ENCODE measurements at places on chromosomes 3 and 15. TPM values are rescaled to one million over a fixed set of nuclear protein-coding genes. Genes with fewer than 3 reads are reported as not detected.

The BOC gene
- 2.8 TPM for total RNA-seq

GRCh38 chr3:69322158-69322509 lies 63.8 kb downstream of the FRMD4B start:
- H3K27ac ChIP-seq: no peak overlapping the region
- H3K4me1 ChIP-seq: no peaks in the 10 kb centered on the region
- no peaks in the 10 kb centered on the region for H3K27me3 ChIP-seq
- DNase-seq: no peak
- H3K36me3 ChIP-seq: no peaks in the 10 kb centered on the region

- H3K27me3 ChIP-seq: no peaks in the 10 kb centered on the region
- H3K4me3 ChIP-seq: no peak overlapping the region
- no peaks in the 10 kb centered on the region for H3K36me3 ChIP-seq
- DNase-seq: no peak
- H3K4me1 ChIP-seq: no peaks in the 10 kb centered on the region
These were observed 885.4 kb downstream of the PDCD6IP start for GRCh38 chr3:34683851-34684250.

The STAC gene
- 29.1 TPM for total RNA-seq

The PIERCE2 gene
- not detected for total RNA-seq

DNA sequence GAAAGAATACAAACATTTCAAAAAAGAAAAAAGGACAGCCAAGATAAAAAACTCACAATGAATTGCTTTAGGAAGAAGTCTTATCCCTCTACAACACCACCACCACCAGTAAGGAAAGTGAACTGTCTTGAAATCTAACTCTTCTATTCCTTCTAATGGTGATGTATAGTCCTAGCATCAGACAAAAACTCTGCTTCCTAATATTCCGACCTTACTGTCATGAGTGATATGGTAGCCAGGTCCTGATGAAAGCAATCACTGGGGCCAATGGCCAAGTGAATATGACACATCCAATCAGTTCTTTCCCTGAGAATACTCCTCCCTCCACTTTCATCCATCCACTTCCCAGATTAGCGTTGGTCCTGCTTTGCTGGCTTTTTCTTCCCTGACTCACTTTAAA lies 14.8 kb downstream of the GK5 start:
- H3K27ac ChIP-seq: 0 out of 2 replicates have a peak overlapping the region, but pooled peaks have one; percentile 37
- H3K4me3 ChIP-seq: no peak overlapping the region
- H3K4me1 ChIP-seq: peaks cover 28% of the 10 kb centered on the region
- DNase-seq: no peak

The CPLX3 gene
- total RNA-seq: not detected

The C3orf49 gene
- not detected for total RNA-seq

The CCDC39 gene
- not detected for total RNA-seq

GRCh38 chr15:85828874-85829273 lies 34.1 kb upstream of the KLHL25 start:
- no peak overlapping the region for H3K4me3 ChIP-seq
- H3K27ac ChIP-seq: no peak overlapping the region
- no peak for DNase-seq
- no peaks in the 10 kb centered on the region for H3K4me1 ChIP-seq

The KY gene
- total RNA-seq: not detected

GRCh38 chr3:109995377-109995776 lies 658.0 kb upstream of the DPPA4 start:
- no peaks in the 10 kb centered on the region for H3K4me1 ChIP-seq
- no peak overlapping the region for H3K27ac ChIP-seq
- DNase-seq: no peak
- no peaks in the 10 kb centered on the region for H3K27me3 ChIP-seq

- no peaks in the 10 kb centered on the region for H3K4me1 ChIP-seq
- no peak overlapping the region for H3K4me3 ChIP-seq
- no peaks in the 10 kb centered on the region for H3K27me3 ChIP-seq
- H3K36me3 ChIP-seq: no peaks in the 10 kb centered on the region
- H3K27ac ChIP-seq: no peak overlapping the region
These were observed 185.1 kb downstream of the GOLGA6L6 start for GRCh38 chr15:20356444-20356910.

- H3K27me3 ChIP-seq: no peaks in the 10 kb centered on the region
- H3K4me1 ChIP-seq: no peaks in the 10 kb centered on the region
- H3K27ac ChIP-seq: no peak overlapping the region
- H3K4me3 ChIP-seq: no peak overlapping the region
- H3K36me3 ChIP-seq: no peaks in the 10 kb centered on the region
These were observed 843.4 kb upstream of the DPPA4 start for GRCh38 chr3:110180733-110181132.

DNA sequence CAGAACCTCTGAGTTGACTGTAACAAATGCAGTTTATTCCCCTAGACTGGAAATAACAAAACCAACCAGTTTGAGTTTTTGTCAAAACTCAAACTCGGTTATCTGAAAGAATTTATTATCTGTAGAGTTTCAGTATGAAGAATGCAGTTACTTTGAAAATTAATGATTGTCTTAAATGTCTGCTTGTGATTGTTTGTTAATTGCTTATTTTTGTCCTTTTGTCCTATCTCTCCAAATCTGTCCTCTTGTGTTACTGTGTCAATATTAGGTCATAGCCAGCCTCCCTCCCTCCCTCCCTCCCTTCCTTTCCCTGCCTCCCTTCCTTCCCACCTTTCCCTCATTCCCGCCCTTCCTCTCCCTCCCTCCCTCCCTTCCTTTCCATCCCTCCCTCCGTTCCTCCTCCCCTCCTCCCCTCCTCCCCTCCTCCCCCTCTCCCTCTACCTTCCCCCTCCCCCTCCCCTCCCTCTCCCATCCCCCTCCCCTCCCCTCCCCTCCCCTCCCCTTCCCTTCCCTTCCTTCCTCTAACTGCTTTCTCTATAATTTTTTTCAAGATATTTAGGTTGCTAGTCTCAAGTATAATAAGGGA lies 153.5 kb downstream of the FNDC3B start:
- H3K27ac ChIP-seq: no peak overlapping the region
- 0 out of 2 replicates have a peak, but pooled peaks cover 4% of the 10 kb centered on the region for H3K36me3 ChIP-seq
- H3K4me3 ChIP-seq: no peak overlapping the region
- H3K4me1 ChIP-seq: no peaks in the 10 kb centered on the region
- DNase-seq: no peak

Data from SJSA1 (cell line).